ENCODE measurements at places on chromosomes 4 and X. TPM values are rescaled to one million over a fixed set of nuclear protein-coding genes. Genes with fewer than 3 reads are reported as not detected.

Gene CYLC1
- total RNA-seq, result not detected

Gene PLK4
- 38.1 TPM for total RNA-seq

Gene GABRA4
- total RNA-seq, result not detected

Gene ADH1A
- not detected for total RNA-seq

Gene MAGEA4
- not detected for total RNA-seq

Gene COL4A5
- total RNA-seq, result 57.7 TPM

Gene NBDY
- total RNA-seq, result 2.7 TPM

Gene C4orf51
- total RNA-seq, result not detected

Gene TMEM271
- total RNA-seq, result not detected

Gene LRP2BP
- total RNA-seq, result 0.37 TPM

Gene CFAP47
- total RNA-seq, result 0.12 TPM

Gene CYBB
- not detected for total RNA-seq

Gene TMEM255A
- total RNA-seq, result not detected

Gene TADA2B
- total RNA-seq, result 13.7 TPM

Gene TMEM31
- total RNA-seq, result not detected

Gene SLC10A6
- total RNA-seq, result not detected

Gene SLC34A2
- total RNA-seq, result not detected

Gene DKK2
- 0.25 TPM for total RNA-seq

Gene SHROOM2
- 0.75 TPM for total RNA-seq

Gene MXRA5
- total RNA-seq, result 49.0 TPM

Gene MAGEB2
- total RNA-seq, result not detected

Gene TAF7L
- 1.9 TPM for total RNA-seq

Gene RAB41
- not detected for total RNA-seq

Data from uterine smooth muscle cell (primary cell).